Smooth muscle cell of the coronary artery (primary cell): ENCODE measurements at places on chromosomes 16 and 17. TPM values are rescaled to one million over a fixed set of nuclear protein-coding genes. Genes with fewer than 3 reads are reported as not detected.

Gene GCGR
- total RNA-seq: not detected in 2 replicates

Gene SALL1
- total RNA-seq: under 0.01 TPM in 1 of 2 replicates, not detected in the other

Gene TNK1
- total RNA-seq: 0.08 and 0.35 TPM in 2 replicates

Gene IRX6
- 0.12 TPM in 1 of 2 replicates, not detected in the other for total RNA-seq

Gene KRTAP1-1
- total RNA-seq: not detected in 2 replicates

Gene ITGAX
- total RNA-seq: under 0.01 TPM in 1 of 2 replicates, not detected in the other

Gene ABCA10
- 0.53 and 7.1 TPM in 2 replicates for total RNA-seq

Gene MNT
- total RNA-seq: 4.1 and 9.5 TPM in 2 replicates

Gene ITGB4
- 0.23 TPM in 2 replicates for total RNA-seq

Gene DNAAF8
- 0.47 and 1.1 TPM in 2 replicates for total RNA-seq

Gene KRT36
- 0.08 and 0.12 TPM in 2 replicates for total RNA-seq

Gene CPPED1
- 5.9 and 9.0 TPM in 2 replicates for total RNA-seq

Gene EVI2A
- total RNA-seq: 0.45 and 42.9 TPM in 2 replicates

Gene ALOX15B
- total RNA-seq: 0.12 TPM in 1 of 2 replicates, not detected in the other

Gene KRTAP4-3
- not detected in 2 replicates for total RNA-seq

Gene PRRT2
- 0.38 and 1.6 TPM in 2 replicates for total RNA-seq

Gene SLC16A6
- 0.15 and 2.2 TPM in 2 replicates for total RNA-seq

Gene PRDM7
- not detected in 2 replicates for total RNA-seq

Gene PRSS27
- total RNA-seq: 0.23 and 0.70 TPM in 2 replicates

Gene C17orf113
- total RNA-seq: under 0.01 and 0.15 TPM in 2 replicates

Gene KRTAP2-3
- not detected in 2 replicates for total RNA-seq

Gene KAT7
- 15.1 and 21.4 TPM in 2 replicates for total RNA-seq

Gene VMO1
- total RNA-seq: 0.08 and 0.23 TPM in 2 replicates

Gene RBFOX1
- not detected in 2 replicates for total RNA-seq

Gene CHST5
- not detected in 2 replicates for total RNA-seq

Gene DYNLRB2
- 4.8 TPM in 1 of 2 replicates, not detected in the other for total RNA-seq

Gene MIEF2
- total RNA-seq: 12.4 and 14.9 TPM in 2 replicates

Gene CSF3
- total RNA-seq: 0.08 TPM in 1 of 2 replicates, not detected in the other

Gene OR1A1
- not detected in 2 replicates for total RNA-seq

Gene TOB1
- 5.5 and 7.5 TPM in 2 replicates for total RNA-seq
